ENCODE measurements at places on chromosomes 1 and 21.

DNA sequence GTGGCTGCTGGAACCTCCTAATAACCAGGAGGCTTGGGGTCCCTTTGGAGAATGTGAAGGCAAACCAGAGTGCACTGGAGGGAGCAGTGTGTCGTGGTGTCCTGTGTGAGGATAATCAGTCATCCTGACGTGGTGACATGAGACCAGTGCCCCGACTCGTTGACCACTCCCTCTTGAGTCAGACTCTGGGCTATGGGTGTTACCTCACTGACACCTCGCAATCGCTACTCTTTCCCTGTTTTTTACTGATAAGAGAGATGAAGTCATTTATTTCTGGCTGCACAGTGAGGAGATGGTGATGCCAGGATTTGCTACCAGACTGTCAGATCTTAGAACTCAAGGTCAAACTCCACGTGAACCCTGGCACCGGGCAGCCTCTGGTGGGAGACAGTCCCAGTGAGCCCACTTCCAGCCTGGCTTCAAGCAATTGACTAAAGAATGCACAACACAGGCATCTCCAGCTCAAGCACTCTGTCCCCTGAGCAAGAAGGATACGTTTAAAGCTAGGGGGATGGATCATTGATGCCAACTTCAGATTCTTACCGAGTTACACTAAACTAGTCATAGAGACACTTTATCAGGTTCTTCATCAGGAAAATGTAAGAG is 30.3 kb downstream of the UBASH3A start:
- DNase-seq: no peak

GRCh38 chr1:107523736-107524135 is 382.9 kb downstream of the NTNG1 start:
- DNase-seq: no peak

- no peak for DNase-seq
Observed at GRCh38 chr1:30527511-30528140, 195.8 kb downstream of the MATN1 start.

DNA sequence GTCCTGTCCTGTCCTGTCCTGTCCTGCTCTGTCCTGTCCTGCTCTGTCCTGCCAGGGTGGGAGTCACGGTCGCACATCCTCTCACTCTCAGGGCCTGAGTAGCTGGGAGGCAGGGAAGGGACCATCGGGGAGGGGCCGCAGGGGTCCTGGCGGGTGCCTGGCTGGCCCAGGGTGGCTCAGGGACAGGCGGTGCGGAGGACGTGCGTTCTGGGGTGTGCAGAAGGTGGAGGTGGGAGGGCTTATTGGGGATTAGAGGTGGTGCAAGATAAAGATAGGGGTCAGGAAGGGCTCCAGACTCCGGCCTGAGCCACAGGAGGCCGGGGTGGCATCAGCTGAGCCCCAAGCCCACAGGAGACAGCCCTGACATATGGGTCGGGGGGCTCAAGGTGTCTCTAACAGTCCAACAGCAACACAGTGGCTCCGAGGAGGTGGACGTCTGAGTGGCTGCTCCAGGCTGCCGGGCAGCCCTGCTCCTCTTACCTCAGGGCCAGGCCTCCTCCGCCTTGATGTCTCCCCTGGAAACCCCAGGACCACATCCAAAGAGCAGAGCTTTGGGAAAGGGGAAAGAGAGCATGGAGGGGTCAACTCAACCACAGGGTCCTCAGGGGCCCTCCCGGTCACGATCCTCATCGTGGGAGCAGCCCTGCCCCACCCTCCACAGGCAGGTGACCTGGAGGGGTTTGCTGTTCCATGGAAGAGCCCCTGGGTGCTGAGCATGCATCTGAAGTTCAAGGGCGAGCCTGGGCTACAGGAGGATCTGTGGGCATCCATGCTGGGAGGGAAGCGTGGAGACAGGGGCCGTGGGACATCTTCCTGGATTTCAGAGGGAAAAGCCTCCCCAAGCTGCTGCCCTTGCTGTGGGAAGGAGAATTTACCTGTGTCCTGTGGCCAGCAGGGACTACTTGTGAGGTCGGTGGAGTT is 39.6 kb upstream of the ADARB1 start:
- DNase-seq: no peak

GRCh38 chr1:68045511-68046180 is 4.8 kb downstream of the DIRAS3 start:
- no peak for DNase-seq

GRCh38 chr21:15487196-15487550 is 242.6 kb upstream of the USP25 start:
- DNase-seq: no peak

GRCh38 chr1:223219318-223219635 is 76.2 kb upstream of the TLR5 start:
- DNase-seq: no peak

- no peak for DNase-seq
Observed at GRCh38 chr21:24948186-24948585, 659.1 kb downstream of the MRPL39 start.

GRCh38 chr1:109997867-109998229 is 13.3 kb downstream of the AHCYL1 start:
- no peak for DNase-seq
